Panc1 (cell line): ENCODE measurements at places on chromosomes 7 and 10.
A peak's percentile ranks its signal among the peaks of the same experiment; 100 is the strongest.

GRCh38 chr10:3866332-3866731 is 81.3 kb upstream of the KLF6 start:
- no peak for DNase-seq

DNA sequence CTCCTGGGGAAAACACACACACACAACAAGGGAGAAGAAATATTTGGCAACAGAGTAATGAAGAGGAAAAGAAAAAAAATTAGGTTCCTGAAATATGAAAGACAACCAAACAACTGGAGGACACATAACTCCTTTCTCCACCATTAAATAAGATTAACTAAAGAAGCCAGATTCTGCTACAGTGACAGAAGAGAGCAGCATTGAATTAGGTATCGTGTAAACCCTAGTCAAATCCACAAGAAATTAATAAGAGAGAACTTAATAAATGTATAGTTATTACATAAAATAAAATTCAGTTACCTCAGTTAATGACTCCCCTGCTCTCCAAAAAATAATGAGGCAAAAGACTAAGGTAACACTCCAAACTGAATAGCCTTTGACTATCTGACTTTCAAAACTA is 306.7 kb downstream of the CRPPA start:
- peak; percentile 17 for DNase-seq

- DNase-seq = no peak
Measured at GRCh38 chr10:48277093-48277492, 2.6 kb upstream of the FRMPD2 start.

DNA sequence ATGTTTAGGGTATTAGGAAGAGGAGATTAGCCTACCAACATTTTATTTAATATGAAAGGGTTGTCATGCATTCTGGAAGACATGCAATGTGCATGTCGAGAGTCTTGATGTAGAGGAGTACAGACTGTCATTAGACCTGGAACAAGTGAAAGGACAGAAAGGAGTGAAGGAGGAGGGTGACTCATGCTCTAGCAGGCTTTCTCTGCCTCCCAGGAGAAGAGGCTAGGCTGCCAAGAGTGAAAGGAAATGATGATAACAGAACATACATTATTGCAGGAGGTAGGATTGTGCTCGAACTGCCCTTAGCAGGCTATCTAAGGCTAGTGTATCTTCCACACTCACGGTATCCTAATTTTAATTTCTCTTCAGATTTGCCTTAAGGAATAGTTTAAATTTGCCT is 228.8 kb downstream of the EXOC4 start:
- DNase-seq = peak; percentile 17

DNA sequence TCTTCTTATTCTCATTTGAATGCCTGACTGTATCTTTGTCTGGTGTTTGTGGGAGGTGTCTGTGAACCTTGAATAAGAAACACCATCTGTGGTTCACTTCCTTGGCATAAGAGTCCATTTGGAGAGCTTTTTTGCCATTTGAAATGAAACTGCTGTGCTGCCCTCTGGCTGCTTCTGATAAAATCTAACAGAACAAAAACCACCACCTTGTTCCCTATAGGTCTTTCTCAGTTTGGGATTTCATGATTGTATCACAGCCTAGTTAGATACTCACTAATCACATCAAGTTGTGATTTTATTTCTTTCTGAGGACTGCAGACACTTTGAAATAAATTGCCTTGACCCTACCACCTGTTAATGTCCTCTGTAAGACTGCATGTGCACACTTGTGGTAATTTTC is 102.7 kb upstream of the FAM13C start:
- DNase-seq = no peak

GRCh38 chr7:116429986-116430619 is 69.4 kb upstream of the CAV2 start:
- no peak for DNase-seq

GRCh38 chr7:7738177-7738576 is 19.8 kb upstream of the RPA3 start:
- no peak for DNase-seq

DNA sequence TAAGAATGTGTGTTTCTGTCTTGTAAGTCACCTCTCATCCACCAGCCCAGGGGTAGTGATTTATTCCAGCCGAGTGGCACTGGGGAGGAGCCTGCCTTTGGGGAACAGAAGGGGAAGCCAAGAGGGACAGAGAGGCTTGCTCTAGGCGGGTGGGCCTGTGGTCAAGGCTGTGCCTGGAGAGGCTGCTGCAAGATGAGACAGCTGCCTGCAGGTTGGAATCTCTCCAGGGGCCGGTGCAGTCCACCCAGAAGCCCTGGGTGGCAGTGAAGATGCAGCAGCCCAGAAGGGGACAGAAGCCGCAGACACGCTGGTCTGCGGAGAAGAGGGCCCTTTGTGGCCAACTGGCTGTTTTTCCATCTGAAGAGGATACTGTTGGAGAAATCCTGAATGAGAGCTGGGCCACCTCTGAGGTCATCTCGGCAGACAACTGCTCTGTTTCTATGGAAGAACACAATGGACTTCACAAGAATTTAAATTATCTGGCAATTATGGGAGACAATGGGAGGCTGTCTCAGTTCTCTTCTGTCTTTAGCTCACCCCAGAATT is 175.7 kb downstream of the GFRA1 start:
- DNase-seq = no peak

DNA sequence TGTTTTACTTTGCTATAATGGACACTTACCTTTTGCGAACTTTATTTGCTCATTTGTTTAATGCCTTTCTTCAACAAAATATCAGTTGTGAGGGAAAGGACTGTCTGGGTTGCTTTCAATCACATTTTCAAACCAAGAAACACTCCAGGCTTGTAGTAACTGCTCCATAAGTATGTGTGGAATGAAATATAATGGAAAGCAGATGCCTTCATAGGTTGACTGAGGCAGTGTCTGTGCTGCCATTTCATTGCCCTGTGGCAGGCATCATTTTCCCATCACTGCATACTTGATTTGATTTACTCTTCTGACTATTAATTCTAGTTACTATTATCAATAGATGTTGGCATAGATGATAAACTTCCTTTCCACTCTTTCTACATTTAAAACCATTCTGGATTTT is 762.3 kb downstream of the CNTNAP2 start:
- DNase-seq = no peak

GRCh38 chr7:51326656-51327286 is 10.2 kb upstream of the COBL start:
- no peak for DNase-seq

DNA sequence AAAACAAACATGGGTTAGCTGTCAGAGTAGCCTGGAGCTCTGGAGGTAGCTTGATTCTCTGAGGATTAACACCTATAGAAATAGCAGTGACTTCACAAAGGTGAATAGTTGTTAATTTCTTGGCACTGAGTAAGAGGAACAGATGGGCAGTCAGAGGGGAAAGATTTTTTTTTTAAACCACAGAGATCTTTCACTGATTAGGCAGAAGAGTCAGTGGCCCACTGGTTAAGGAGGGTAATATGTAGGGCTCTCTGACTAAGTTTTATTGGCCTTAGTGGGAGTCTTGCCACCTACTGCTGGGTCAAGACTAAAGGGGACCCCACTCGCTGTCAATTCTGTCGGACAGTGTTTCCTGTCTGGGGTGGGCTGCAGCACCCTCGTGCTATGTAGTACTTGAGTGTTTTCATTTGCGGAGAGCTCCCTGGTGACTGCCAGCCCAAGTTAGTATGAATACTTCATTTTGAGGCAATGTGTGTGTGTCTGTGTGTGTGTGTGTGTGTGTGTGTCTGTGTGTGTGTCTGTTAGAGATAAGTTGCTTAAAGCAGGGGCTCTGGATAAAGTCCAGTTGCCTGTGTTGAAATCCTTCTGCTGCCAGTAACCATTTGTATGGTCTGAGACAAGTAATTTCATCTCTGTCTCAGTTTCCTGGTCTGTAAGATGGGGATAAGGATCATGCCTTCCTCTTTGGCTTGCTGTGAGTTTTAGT is 145.2 kb downstream of the ARID5B start:
- no peak for DNase-seq

GRCh38 chr7:139693651-139694388 is 84.0 kb downstream of the HIPK2 start:
- no peak for DNase-seq

DNA sequence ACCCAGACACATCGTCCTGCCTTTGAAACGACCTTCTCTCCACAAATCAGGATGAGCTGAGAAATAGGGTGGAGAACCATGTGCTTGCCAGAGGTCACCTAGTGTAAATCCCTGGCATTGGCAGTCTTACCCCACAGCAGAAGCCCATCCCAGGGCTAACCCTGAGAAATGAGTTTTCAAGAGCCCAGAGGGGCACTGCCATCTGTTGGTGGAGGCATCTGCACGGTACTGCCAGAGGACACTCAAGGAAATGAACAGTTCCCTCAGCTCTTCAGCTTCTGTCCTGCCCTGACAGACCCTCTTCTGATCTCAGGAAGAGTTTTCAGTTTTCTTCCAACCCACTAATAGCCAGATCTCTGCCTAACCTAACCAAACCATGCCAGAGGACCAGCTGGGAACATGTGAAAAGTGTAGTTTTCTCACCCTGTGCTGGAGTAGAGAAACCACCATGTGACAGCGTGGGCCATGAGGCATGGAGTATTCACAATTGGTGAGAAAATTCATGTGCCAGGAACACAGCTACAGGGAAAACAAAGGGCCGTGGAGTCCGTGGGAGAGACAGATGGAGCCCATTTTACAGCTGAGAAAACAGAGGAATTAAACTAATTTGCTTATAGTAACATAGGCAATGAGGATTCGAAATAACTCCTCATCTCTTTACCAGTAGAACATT is 37.7 kb upstream of the ITPRID1 start:
- no peak for DNase-seq

DNA sequence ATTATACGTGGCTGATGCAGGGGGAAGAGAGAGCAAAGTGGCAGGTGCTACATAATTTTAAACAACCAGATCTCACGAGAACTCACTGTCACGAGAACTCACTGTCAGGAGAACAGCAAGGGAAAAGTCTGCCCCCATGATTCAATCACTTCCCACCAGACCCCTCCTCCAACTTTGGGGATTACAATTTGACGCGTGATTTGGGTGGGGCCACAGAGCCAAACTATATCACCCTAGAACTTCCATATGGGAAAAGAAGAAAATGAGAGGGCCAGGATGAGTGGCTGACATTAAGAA is 15.8 kb downstream of the EZH2 start:
- DNase-seq = no peak

- DNase-seq = no peak
Measured at GRCh38 chr7:131767591-131767990, 211.2 kb upstream of the PODXL start.

DNA sequence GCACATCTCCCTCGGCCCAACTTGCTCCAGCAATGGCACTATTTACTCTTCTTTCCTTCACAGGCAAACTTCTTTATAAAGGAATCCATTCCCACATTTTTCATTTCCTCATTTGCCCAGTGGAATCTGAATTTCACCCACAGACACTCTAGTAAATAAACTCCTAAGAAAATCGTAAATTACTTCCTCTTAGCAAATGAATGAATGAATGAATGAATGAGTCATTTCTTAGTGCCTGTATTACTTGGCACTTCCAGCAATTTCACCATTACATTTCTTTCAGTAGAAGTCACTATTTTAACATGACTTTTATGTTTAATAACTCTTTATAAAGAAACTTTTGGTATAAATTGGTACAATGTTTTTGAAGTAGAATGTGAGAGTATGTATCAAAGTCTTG is 55.7 kb downstream of the DDC start:
- DNase-seq = no peak
